ENCODE measurements at places on chromosomes 13 and 19.

DNA sequence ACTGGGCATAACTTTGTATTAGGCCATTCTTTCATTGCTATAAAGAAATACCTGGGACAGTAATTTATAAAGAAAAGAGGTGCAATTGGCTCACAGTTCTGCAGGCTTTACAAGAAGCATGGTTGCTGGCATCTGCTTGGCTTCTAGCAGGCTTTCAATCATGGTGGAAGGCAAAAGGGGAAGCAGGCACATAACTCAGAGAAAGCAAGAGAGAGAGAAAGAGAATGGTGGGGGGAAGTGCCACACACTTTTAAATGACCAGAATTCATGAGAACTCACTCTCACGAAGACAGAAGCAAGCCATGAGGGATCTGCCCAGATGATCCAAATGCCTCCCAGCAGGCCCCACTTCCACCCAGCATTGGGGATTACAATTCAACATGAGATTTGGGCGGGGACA is 179.7 kb downstream of the SPRY2 start:
- DNase-seq, result no peak

DNA sequence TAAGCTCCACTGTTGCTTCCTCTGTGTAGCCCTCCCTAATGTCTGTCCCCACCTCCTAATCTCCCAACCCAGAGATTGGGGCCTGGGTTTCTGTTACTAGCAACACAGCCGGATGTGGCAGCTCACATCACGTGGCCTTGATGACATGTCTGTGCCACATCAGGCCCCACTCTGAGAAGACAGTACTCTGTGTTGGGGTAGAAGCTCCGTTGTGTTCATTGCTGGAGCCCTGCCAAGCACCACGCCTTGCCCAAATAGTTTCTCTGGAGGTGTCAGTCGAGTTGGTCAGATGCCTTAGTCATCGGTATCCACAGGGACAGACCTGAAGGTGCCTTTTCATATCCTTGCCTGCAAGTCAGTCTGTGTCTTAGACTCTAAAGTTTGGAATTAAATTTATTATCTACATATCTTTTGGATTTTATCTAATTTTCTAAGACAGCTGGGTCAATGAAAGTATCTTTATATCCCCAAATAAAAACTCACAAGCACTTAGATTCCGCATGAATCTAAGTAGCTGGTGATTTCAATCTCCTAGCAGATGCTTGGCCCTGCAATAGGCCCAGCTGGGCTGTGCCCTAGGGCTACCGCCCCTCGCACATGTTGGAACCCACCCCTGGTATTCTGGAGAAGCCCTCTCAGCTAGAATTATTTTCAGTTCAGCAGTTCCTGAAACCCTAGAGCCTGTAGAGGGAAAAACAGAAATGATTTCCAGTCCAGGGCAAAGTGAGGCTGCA is 204.0 kb upstream of the TSHZ3 start:
- DNase-seq, result no peak

- DNase-seq, result no peak
Observed at GRCh38 chr13:111913761-111914140, 153.2 kb upstream of the SOX1 start.

GRCh38 chr19:958967-959855 is 24.9 kb upstream of the WDR18 start:
- no peak for DNase-seq

- DNase-seq, result no peak
Observed at GRCh38 chr13:24134757-24135156, 25.8 kb upstream of the SPATA13 start.

- DNase-seq, result peak; percentile 40
Observed at GRCh38 chr13:25375727-25376358, 4.1 kb downstream of the ATP8A2 start.

DNA sequence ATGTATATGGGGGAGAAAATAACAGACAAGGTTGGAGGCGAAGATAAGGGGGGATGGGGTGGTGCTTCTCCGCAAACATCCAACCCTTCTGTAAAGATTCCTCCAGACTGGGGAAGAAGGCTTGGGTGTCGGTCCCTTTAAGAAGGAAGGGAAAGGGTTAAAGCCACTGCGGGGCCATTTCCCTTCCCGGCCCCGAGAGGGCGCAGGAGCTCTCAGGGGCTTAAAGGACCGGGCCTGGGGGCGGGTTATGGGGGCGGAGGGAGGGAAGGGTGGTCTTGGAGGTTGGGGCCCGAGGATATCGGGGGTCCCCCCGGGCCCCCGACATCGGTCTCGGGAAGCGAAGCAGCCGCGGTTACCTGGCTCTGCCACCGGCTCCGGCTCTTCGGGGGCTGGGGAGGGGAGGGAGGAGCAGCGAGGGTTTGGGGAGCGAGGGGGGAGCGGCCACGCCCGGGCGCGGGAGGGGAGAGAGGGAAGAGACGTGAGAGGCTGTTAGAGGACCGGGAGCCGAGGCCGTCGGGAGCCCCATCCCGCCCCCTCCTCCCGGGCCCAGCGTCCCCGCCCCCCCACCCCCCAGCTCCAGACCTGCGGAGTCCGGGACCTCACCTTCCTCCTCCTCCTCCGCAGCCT is 2.8 kb downstream of the TNNT1 start:
- DNase-seq, result no peak

- peak; percentile 92 for DNase-seq
Observed at GRCh38 chr13:21061029-21061763, at the start of gene LATS2. Gene LATS2 (minus strand): TSS chr13:21061586. CDS start chr13:21046026, 15,560 bp downstream.

GRCh38 chr19:45938733-45939319 is 24.2 kb upstream of the NANOS2 start:
- peak; percentile 59 for DNase-seq

DNA sequence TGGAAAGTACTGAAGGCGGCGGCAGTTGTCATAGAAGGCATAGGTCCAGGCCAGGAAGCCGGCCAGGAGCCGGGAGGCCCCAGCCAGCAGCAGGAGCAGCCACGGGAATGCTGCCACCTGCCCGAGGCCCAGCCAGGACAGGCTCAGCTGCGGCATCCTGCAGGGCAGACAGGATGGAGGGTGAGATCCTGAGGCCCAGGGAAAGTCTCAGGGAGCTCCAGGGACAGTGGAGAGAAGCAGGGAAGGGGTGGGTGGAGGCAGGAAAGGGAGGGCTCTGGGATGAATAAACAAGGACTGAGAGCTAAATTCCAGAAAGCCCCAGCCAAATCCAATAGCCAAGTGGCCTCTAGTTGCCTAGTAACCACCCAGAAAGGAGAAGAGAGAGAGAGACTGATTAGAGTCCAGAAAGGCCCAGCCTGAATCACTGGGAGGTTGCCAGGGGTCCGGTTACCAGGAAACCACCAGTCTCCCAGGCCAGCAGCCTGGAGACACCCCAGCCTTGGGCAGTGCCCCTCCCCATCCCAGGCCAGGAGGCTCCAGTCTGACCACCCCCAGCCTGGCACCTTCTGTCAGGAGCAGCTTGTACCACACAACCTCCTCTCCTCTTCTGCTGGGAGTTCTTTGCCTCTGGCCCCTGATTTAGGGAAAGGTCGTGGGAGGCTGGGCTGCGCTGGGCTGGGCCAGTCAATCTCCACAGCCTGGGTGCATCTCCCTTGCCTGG is 7.5 kb upstream of the OR10H5 start:
- DNase-seq, result no peak

DNA sequence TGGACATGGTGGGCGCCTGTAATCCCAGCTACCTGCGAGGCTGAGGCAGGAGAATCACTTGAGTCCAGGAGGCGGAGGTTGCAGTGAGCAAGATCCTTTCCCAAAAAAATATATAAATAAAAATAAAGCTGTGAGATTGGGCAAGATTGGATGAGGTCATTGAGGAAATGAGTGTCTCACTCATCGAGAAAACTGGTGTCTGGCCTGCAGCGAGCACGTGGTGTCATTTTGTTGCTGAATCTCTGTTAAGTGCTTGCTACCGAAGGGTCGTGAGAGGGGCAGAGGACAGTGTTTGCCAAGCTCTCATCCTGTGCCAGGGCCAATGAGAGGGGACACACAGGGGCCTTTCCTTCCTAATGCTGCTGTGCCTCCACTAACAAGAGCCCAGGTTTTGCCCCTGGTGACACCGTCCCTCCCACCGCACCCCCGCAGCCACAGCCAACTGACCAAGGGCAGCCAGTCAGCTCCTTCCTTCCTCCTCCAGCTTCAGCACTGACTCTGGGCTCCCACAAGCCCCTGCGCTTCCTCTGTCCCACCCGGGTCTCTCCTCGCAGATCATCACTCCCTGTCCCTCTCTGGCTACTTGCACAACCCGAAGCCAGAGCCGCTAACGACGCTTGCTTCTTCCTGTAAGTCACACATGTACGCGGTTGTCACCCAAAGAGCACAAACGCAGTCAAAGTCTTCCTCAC is 3.2 kb downstream of the POLD1 start:
- DNase-seq, result peak; percentile 38

GRCh38 chr13:98482476-98483444 is 94.1 kb downstream of the STK24 start:
- DNase-seq, result no peak

GRCh38 chr13:94411747-94412146 is 67.7 kb downstream of the DCT start:
- DNase-seq, result no peak

GRCh38 chr13:110676595-110677587 is 29.0 kb downstream of the CARS2 start:
- DNase-seq, result no peak

GRCh38 chr13:100458673-100459072 is 129.9 kb downstream of the GGACT start:
- no peak for DNase-seq

DNA sequence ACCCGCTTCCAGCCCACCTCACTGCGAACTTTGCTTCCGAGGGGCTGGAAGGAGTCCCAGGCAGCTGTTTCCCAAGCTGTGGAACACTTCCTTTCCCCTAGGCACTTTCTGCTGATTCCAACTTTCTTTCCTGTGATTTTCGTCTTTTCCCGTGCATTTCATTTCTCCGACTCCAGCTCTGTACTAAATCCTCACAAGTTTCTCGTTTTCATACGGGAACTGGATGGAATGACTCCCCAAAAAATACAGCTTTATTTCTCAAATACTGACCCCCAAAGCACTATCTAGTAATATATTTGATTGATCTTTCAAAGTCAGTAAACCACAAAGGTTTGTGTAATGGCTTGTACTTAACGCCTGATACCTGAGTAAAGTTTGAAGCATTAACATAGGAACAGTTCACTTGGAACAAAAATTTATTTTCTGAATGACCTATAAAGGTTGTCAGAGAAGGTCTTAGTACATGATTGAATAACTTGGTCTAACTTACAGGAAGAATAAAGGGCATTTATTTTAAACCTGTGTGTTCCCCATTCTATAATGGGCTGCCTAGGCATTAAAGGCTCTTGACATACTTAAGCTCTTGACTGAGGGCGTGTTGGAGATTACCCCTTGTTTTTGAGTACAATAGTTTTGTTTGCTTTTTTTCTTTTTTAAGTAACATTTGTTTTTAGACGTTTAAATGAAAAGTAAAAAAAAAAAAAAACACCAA is 1.3 kb upstream of the PCDH9 start:
- DNase-seq, result no peak

- DNase-seq, result no peak
Observed at GRCh38 chr19:5880604-5881078, 10.3 kb upstream of the FUT5 start.

GRCh38 chr19:13189600-13189999 is 39.4 kb downstream of the IER2 start:
- no peak for DNase-seq

GRCh38 chr13:111967572-111968201 is 99.3 kb upstream of the SOX1 start:
- no peak for DNase-seq
